ENCODE measurements at places on chromosomes 1 and 21.
A peak's percentile ranks its signal among the peaks of the same experiment; 100 is the strongest.

DNA sequence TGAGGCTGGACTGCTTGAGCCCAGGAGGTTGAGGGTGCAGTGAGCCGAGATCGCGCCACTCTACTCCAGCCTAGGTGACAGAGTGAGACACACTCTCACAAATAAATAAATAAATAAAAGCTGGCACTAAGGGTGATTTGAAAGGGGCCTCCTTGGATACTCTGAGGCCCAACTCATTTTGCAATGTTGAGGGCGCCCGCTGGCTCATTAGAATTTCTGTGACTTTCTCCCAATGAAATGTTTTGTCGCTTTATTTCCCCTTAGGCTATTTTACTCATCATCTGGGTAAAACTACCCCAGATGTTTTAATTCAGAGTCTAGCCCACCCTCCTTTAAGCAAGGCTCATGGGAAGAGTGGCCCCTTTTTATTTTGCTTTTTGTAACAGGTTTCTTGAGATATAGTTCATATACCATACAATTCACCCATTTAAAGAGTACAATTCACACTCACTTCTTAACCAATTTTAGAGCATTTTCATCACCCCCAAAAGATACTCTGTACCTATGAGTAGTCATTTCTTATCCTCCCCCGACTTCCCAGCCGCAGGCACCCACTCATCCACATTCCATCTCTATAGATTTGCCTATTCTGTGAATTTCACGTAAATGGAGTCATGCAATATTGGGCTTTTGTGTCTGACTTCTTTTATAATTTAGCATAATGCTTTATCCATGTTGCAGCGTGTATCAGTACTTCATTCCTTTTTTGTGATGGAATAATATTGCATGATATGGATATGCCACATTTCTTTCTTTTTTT is 259.1 kb downstream of the KAZN start:
- no peak for DNase-seq

DNA sequence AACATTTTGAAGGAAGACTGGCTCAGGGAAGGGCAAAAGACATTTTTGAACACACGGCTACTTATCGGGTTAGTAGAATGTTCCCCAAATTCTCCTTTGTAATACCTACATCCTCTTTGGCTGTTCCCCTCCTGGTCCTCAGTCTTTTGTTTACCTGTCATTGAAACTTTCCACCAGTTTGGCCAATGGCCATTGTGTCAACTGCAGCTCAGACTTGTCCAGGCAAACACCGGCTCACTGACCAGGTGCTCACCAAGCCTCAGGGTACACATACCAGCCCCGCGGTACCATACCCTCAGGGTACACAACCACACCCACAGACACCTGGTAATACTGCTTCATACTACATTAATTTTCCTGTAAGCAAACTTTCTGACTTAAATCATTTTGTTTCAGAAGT is 84.8 kb upstream of the ZNF648 start:
- DNase-seq, result no peak

DNA sequence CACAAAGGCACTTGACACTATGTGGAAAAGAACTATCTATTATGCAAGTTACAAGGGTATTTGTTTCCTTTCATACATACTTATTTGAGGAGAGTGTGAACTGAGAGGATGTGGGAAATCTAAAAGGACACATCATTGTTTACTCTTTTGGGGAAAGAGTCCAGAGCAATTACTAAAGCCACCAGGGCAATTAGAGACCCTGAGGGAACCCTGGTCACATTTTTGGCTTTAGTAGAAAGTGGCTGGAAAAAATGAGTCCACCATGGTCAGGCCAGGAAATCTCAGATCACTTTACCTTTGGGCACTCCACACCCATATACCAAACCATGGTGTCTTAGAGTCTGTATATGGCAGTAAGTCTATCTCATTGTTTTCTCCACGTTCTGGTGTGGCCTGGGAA is 243.3 kb downstream of the HLX start:
- DNase-seq, result no peak

- no peak for DNase-seq
These were observed 30.7 kb upstream of the IL20 start for GRCh38 chr1:206834711-206835110.

DNA sequence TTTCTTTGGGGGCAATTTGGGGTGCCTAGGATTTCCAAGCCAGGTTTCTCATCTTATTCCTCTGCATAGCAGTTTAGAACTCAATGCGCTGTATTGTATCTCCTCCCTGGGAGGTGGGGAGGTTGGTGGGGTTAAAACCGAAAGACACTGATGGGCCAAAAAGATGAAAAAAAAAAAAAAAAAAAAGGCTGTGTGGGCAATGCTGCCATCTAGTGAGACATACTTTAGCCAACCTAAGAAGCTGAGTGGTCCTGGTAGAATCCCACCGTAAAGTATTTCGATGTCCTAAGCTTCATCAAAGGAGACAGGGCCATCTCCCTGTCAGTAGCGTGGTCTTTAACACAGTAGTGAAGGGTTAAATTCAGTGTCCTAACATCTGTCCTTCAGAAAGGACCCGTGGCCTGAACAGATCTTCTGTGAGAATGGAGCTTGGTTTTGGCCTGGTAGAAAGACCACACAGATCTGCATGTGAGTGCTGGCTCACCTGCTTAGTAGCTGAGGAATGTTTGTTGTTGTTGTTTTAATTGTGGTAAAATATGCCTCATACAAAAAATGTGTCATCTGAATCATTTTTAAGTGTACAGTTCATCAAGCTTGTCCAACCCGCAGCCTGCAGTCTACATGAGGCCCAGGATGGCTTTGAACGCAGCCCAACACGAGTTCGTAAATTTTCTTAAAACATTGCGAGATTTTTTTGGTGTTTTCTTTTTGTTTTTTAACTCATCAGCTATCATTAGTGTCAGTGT is 226.2 kb downstream of the KIF26B start:
- DNase-seq, result no peak

DNA sequence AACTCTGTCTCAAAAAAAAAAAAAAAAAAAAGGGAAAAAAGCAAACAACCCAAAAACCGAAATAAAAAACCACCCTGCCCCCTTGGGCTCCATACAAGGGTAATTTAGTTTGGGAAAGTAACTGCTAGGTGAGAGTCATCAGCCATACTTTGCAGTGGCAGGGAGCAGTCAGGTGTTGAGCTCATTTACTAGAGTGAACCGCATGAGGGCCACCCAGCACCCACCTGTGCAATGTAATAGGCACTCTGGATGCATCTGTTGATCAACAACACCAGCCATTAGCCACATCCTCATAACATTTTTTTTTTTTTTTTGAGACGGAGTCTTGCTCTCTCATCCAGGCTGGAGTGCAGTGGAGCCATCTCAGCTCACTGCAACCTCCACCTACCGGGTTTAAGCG is 9.1 kb downstream of the INAVA start:
- no peak for DNase-seq

- no peak for DNase-seq
These were observed 16.5 kb downstream of the SLC2A7 start for GRCh38 chr1:9009438-9010370.

DNA sequence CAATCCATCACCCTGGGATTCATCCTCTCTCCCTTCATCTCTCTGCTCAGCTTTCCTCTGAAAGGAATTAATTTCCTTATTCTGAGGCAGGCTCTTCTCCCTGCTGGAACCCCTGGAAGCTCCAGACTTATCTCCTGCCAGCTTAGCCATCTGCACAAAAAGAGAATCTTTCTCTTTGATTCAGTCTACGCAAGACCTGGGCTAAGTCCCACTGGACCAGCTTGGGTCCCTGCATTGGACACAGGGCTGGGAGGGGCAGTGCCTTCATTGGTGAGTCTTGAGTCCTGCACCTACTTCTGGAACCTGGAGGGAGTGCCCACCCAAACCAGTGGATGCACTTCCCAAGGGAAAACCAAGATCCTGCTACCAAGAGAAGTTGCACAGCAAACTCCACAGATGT is 271.7 kb upstream of the CSF3R start:
- DNase-seq, result no peak

DNA sequence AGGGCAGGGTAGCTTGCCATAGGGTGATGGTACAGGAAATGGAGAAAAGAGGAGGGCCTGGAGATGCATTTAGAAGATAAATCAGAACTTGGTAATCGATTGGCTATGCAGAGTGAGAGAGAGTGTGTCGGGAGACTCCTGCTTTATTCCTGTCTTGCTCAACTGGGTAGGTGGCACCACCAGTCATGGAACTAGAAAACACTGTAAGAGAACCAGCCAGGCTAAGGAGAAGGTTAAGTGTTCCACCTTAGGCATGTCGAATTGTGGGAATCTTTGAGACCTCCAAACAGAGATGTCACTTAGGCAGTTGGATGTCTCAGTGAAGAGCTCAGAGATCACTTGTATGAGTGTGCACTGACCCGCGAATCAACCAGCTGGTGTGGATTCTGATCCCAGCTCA is 28.7 kb upstream of the RD3 start:
- no peak for DNase-seq

GRCh38 chr1:48047116-48047515 is 49.9 kb upstream of the TRABD2B start:
- no peak for DNase-seq

GRCh38 chr1:180264595-180264994 is 34.5 kb downstream of the LHX4 start:
- no peak for DNase-seq

DNA sequence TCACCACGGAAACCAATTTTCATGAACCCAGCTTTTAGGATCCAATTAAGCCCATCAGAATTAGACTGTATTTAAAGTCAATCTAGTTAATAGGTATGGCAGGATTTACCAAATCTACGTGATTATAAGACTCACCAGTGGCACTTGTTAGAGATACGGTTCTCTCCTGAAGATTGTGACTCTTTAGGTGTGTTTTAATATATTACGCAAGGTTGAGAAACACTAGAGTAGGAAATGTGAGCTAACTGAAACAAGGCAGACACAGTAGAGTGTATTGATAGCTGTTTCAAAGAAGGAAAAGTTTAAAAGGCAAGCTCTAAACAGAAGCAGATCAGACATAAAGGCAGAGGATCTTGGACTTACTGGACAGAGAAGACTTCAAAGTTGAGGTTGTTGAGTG is 11.2 kb upstream of the RPE65 start:
- no peak for DNase-seq

DNA sequence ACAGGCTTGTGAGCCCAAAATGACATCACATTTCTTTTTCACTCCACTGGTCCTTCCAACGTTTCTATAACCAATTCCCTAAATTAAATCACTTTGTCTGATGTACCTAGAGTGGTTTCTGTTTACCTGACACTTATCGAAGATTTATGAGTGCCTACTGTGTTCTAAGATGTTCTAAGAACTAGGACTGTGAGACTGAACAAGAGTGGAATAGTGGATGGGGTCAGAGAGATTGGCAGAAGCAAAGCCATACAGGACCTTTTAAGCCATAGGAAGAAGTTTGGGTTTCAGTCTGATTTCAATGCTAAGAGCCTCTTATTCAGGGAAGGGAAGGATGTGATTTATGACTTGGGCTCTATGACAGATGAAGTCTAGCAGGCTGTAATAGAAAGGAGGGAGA is 72.3 kb upstream of the LAPTM5 start:
- DNase-seq, result no peak

- no peak for DNase-seq
These were observed 116.4 kb downstream of the RRAGC start for GRCh38 chr1:38743184-38743583.

DNA sequence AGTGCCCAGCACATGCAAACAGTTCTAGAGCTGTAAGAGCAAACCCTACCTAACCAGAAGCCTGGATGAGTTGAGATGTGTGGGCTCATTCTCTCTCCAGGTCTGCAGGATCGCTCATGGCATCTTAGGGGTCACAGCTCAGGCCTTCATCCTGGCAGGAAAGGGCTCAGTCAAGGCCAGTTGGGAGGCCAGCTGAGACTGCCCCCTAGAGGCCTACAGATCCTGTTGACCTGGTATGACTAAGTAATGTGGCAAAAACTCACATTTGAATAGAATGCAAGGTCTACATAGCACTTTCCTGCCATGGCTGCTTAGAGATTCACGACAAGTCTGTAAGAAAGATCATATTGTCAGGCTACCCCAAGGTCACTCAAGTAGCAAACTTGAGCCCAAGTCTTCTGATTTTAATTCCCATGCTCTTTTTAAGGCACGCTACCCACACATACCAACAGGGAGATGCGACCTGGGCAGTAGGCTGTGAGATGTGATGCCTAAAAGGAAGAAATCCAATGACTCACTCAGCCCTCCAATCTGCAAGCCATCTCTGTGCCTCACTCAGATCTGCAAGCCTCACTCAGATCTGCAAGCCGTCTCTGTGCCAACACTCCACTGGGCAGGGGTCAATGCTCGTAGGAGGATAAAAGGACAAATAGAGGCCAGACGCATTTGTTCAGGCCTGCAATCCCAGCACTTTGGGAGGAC is 5.1 kb upstream of the CAPN8 start:
- DNase-seq, result no peak

- peak; percentile 37 for DNase-seq
These were observed 1.1 kb upstream of the CACYBP start for GRCh38 chr1:174998569-174999215.

- DNase-seq, result no peak
These were observed 53.3 kb downstream of the PDE9A start for GRCh38 chr21:42706765-42707164.

DNA sequence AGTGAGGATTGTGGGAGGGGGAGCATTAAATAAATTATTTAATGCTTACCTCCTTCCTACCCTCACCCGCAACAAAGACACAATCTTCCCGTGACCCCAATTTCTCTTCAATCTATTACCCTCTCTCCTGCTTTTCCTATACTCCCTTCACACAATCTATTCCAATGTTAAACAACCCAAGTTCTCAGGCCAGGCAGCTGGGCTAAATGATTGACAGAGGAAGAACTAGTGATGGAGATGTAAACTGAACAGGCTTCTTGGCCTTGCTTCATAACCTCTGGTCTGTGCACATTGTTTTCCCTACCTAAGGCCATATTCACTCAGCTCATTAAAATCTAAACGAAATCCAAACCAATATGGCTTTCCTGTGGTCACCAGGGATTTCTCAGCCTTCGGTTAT is 3.9 kb upstream of the RCC1 start:
- no peak for DNase-seq

GRCh38 chr1:210633636-210634035 is 304.9 kb downstream of the HHAT start:
- no peak for DNase-seq

DNA sequence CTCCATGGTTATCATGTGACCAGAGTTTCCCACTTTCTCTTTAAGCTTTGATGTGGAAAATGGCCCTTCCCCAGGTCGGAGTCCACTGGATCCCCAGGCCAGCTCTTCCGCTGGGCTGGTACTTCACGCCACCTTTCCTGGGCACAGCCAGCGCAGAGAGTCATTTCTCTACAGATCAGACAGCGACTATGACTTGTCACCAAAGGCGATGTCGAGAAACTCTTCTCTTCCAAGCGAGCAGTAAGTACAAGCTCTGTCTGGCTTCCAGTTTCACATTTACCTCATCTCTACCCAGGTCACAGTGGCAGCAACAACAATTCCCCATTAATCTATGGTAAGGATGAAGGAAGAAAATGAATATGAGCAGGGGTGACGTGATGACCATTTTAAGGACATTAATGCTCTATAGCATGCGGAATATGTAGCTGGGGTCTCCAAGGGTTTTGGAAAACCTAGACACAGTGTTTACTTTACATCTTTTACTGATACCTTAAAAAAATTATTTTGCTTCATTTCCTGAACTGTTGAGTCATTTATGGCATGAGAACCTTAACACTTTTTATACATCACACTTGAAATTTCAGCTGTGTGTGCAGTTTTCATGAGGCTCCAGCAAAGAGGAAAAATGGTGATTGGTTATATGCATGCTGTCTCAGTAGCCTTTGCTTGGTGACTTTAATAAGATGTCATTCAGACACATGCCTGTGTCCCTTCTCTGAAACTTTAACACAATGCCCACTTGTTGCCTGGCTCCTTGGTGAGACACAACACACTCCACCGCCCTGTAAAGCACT is 286.3 kb upstream of the SGIP1 start:
- no peak for DNase-seq

- DNase-seq, result no peak
These were observed 69.9 kb downstream of the NFASC start for GRCh38 chr1:204940591-204940990.

- no peak for DNase-seq
These were observed 4.3 kb downstream of the PAQR7 start for GRCh38 chr1:25871086-25871703.
